ENCODE measurements at places on chromosomes 3 and 15.

GRCh38 chr15:33021806-33022389 is 172.6 kb downstream of the FMN1 start:
- DNase-seq, result no peak

- no peak for DNase-seq
Measured at GRCh38 chr3:125052624-125053303, 3.0 kb downstream of the HEG1 start.

GRCh38 chr3:61828880-61829721 is 267.7 kb downstream of the PTPRG start:
- no peak for DNase-seq

- DNase-seq, result no peak
Measured at GRCh38 chr3:159992589-159992988, 4.0 kb downstream of the IL12A start.

Data from activated T-cell treated with anti-CD3 and anti-CD28 coated beads, Interleukin-2, amount 50 U/mL, for 48 hours (primary cell).